Inflammatory macrophage treated with lipopolysaccharide for 1 hour (primary cell): ENCODE measurements at places on chromosomes 11 and 22.
A peak's percentile ranks its signal among the peaks of the same experiment; 100 is the strongest.

DNA sequence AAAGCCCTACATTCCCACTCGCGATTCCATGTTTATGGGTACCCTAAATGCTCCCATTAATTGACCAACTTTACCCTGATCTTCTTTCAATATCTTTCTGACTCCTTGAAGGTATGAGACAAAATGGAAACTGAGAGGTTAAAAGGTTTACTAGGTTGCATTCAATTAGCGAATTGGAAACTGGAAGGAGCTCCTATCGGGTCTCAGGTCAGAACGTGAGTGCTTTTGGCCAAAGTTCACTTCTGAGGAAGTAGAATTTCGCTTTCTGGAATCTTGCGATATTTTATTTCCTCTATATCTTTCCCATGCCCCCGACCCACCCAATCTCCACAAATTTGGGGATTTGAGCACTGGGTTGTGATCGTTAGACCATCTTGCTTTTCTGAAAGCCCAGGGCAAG is 2.6 kb downstream of the EHF start:
- no peak for DNase-seq

DNA sequence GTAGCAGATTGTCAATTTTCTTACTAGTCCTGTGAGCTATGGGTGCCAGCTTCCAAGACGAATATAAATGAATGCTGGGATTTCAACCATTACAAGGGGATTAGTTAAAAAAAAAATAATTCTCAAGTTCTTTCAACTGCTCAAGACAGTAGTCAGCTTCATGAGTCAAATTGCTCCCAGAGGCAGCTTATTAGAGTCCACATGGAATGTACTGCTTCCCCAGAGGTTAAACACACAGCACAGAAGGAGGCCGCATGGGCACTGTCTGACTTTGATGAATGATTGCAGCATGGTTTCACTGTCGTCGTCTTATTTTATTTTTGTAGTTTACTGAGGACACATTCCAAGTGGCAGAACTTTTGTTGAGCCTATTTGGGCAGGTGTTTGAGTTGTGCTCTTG is 563.2 kb downstream of the TMEM135 start:
- DNase-seq, result no peak

DNA sequence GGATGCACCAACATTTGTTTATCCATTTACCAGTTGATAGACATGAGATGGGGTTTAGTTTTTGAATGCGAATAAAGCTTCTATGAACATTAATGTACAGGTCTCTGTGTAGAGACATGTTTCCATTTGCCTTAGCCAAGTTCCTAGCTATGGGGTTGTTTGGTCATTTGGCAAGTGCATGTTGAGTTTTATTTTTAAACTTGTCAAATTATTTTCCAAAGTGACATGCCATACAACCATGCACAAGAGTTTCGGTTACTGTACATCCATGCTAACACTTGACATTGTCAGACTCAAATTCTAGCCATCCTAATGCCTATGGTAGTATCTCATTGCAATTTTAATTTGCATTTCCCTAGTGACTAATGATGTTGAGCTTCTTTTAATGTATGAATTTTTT is 70.5 kb upstream of the PARVA start:
- DNase-seq, result no peak

GRCh38 chr22:17436382-17436980 is 67.2 kb downstream of the CECR2 start:
- peak; percentile 51 for DNase-seq

DNA sequence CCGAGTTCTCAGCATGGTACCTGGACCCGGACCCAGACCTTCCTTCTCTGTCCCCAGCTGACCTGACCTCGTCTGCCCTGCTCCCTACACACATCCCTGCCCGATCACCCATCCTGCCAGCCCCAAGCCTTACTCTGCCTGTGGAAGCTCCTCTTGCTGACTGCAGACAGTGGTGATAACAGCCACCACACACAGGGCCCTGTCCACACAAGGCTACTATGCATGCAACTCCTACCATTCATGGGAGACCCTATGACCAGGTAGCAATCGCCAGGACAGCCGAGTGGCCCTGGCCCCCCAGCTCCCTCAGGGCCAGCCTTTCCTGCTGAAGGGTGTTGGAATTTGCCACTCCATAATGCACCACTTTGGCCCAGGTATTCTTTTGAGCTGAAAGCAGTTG is 233.6 kb downstream of the BRD1 start:
- DNase-seq, result no peak
